Left renal cortex interstitium (tissue), 4 donors: ENCODE measurements at places on chromosomes 5 and 9. TPM values are rescaled to one million over a fixed set of nuclear protein-coding genes. Genes with fewer than 3 reads are reported as not detected.

The IRX1 gene
- polyA plus RNA-seq, result 42.2 TPM

The FBXO10 gene
- polyA plus RNA-seq, result 14.1 TPM

The IL7R gene
- polyA plus RNA-seq, result 1.1 TPM

The SMIM33 gene
- not detected for polyA plus RNA-seq

The CMYA5 gene
- polyA plus RNA-seq, result 23.0 TPM

The EGR1 gene
- polyA plus RNA-seq, result 38.8 TPM

The DIPK1B gene
- polyA plus RNA-seq, result 28.5 TPM

DNA sequence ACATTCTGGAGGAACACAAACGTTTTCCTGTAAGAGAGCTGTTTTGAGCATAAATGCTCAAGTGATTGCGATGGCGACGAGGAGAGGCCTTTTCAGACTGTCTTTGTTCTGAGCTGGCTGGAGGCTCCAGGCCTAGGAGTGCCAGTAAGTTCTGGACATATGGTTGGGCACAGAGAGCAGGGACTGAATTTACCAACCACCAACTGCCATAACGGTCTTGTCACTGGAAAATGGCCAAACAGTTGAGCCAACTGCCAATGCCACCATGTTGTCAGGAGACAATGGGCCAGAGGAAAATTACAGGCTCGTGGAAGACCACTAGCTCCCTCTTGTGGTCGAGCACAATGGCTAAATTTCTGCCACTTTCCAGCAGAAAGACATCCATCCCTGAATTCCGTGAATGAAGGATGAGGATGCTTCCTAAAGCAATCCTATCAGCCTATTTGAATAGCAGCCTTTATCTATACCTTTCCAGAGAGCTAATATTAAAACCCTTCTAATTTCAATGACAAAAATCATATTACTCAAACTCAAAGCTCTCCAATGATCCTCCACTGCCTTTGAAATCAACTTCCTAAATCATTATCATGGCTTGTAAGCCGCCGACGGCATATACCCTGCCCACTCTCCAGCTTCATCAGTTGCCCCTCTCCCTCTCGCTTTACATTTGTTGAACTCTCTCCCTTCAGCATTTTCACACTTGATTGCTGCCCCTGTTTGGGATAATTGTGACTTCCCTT, 66.9 kb upstream of the GLIS3 start:
- no peak for DNase-seq

DNA sequence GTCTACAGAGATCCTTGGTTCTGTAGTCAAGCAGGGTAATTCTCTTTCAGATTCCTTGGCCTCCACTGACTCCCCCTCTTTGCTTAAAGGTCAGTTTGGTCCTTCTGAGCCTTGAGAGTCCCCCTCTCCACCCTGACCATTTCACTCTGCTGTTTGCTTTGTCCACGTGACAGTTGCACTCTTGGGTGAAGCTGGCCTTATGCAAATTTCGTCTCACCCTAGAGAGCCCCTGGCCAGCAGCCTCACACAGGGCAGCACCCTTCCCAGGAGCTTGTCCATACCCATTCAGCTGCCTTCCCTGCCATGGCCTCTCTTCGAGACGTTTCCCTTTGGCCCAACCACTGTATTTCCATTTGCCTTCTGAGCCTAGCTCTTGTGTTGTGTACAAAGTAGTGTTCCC, 63.7 kb downstream of the PRKACG start:
- DNase-seq, result no peak

The KCNN2 gene
- polyA plus RNA-seq, result 4.1 TPM

- DNase-seq, result no peak
These were observed 5.2 kb downstream of the LRRTM2 start for GRCh38 chr5:138869763-138870500.

DNA sequence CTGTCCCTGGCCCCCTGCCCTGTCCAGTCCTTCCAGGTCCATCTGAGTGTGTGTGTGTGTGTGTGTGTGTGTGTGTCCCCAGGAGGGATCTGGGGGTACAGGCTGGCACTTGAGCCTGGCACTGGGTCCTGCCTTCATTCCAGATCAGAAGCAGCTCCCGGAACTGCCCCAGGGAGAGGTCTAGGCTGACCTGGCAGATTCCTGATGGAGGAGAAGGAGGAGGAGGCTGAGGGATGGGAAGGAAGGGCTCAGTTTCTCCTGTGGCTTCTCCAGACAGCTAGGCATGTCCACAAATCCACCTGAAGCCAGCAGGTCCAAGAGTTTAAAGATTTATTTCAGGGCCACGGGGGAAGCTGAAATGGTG, 328 bp downstream of the NDST1 start:
- no peak for DNase-seq

The ANKRD31 gene
- 0.52 TPM for polyA plus RNA-seq

GRCh38 chr9:38388283-38389223, 3.9 kb upstream of the ALDH1B1 start:
- no peak for DNase-seq

DNA sequence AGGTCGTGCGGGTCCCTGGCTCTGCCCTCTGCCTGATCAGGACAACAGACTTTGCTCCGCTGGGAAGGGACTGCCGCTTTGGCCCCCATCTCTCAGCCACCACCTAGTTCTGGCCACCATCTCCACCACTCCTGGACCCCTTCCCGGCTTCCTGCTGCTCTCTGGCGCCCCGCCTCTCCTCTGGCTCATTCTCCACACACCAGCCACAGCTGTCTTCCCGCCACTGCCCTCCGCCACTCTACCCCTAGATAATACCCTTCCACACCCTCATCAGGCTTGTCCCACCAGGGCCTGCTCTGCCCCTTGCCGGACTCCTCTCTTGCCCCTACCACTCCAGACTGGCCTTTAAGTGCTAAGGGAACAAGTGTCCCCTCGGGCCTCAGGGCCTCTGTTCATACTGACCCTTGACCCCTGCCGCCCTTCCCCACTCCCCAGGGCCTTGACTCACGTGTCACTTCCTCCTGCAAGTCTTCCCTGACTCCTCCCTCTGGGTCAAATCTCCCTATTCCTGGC, 3.0 kb upstream of the CDX1 start:
- DNase-seq, result no peak

The SPATA31D4 gene
- polyA plus RNA-seq, result not detected

The UCK1 gene
- 40.5 TPM for polyA plus RNA-seq

DNA sequence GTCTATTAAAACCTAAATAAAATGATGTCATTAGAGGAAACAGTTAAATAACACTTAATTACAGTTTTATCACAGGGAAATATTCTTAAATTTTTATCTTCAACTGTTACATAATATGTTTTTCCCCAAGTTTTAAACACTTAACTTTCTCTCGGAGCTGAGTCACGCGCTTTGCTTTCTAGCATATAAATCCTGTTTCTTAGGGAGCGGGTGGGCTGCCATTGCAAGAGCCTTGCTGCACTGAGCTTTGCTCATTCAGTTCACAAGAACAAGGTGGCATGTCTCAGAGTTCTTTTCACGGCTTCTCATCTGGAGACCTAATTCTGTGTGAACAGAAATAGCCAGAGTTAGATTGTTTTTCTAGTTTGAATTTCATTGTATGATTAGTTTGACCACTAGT, 166.1 kb downstream of the ZSWIM6 start:
- DNase-seq, result no peak

- no peak for DNase-seq
These were observed 667.3 kb upstream of the CDH9 start for GRCh38 chr5:27705661-27706060.

The LRRC70 gene
- 5.2 TPM for polyA plus RNA-seq

DNA sequence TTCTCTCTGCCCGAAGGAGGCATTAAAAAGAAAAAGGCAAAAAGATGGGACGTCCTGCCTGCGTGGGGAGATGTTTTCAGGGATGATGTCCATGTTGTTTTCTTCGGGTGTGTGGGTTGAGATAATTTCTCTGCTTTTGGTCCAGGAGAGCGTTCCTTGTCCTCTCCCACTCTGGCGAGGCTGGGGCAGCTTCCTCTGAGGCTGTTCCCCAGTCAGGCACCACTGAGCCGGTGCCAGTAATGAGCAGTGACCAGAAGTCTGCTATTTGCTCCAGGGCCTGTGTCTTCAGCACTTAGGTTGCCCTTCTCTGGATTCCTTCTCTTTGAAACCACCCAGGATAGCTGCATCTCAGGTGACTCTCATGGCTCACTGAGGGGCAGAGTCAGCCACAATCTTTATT, 71.5 kb downstream of the ACER2 start:
- DNase-seq, result no peak

DNA sequence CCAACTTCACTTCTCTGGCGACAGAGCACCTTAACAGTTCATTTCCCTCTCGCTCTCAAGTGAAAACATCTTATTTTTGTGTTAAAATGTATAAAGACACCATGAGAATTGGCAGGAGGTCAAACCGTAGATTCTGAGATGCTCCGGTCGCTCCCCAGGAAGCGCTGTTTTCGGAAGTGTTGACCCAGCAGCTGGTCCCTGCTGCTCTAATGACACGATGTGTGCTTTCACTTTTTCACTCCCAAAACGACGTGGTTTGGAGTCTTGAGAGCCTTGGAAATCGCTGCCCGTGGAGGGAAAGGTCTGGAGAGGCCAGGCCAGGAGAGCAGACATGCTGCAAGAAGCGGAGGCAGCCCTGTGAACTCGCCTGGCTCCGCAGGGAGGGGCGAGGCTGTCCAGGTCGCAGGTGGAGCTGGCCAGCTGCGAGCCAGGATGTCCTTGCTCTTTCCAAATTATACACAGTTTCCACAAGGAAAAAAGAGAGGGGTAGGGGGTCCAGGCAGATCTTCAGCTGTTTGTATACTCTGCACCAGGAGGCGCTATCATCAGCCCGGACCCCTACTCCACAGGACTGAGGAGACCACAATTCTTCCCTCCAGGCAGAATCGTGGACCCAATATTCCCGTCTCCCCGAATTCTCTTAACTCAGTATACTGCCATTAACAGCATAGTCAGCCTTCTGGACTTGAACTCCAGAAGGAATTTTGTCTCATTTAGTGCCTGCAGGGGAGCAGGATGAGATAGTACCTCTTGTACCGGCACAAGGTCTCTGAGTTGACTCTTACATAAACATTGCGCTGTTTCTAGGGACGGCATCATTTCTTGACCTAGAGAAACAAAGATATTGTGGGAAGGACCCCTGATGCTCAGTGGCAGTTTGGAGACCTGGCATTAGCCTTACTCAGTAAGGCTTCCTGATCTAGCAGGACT, 248.6 kb upstream of the ANKRD55 start:
- peak; percentile 69 for DNase-seq

GRCh38 chr5:146048994-146049703, 56.2 kb downstream of the PLAC8L1 start:
- DNase-seq, result peak; percentile 42

GRCh38 chr5:172525996-172526360, 71.7 kb upstream of the SH3PXD2B start:
- no peak for DNase-seq

DNA sequence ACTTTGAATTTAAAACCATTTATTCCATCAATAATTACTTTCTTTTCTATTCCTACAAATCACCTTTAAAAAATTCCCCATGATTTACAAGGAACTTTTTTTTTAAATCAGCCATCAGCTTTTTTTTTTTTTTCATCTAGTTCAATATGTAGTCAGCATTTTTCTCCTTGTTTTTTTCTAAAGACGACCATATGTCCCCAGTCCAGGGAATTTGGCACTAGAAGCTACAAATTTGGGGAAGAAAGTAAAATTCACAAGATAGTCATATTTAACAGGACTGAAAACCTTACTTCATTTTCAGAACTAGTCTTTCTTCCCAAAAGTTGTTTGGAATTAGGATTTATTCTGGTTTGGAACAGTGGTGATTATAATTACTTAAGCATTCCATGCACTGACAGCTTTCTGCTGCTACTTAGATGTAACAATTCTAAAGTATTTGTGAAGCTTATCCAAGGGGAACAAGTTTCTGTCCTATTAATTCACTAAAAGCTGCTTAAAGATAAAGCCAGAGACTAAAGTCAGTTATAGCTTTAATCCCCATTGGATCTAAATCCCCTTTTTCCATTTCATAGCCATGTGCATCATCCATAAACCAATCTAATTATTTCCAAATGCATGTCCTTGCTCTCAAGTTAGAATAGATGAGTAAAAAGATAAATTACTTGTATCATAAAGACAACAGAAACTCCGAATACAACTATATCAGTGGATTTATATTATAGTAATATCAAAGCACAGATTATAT, 7.4 kb upstream of the SNCAIP start:
- DNase-seq, result no peak

The PTPN3 gene
- 51.6 TPM for polyA plus RNA-seq

The HTR4 gene
- 0.11 TPM for polyA plus RNA-seq

DNA sequence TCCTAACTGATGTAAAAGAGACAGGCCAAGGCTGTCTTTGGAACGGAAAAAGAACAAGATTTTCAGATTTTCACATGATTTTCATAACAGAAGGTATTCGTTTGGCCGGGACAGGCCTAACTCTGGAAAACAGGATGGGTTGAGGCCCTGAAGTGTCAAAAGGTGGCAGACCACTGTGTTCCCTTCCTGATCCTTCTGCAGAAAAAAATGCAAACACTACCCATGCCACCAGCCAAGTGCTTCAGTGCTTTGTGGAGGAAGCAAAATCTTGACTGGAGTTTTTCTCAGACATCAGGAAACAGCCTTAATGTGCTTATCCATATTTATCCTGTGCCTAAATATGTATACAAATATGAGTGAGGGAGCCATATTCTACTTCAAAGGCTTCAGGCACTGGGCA, 113.5 kb upstream of the IL6ST start:
- no peak for DNase-seq

The IFNK gene
- polyA plus RNA-seq, result not detected

DNA sequence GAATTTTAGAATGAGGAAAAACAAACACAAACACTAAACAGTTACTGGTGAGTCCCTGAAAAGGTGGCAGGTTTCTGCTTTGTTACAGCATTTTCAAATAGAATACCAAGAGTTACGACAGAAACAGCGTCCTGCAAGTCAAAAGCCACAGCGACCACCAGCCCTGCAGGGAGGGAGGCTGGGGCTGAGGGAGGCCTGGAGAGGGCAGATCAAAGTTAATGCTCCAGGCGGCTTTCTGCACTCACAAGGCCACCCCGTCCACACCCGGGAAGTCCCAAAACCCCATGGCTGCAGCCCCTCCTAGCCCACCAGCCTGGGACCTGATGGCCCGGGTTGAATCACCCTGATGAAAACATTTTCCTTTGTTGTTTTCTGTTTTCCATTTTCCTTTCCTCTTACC, 29.3 kb downstream of the COL23A1 start:
- DNase-seq, result no peak

DNA sequence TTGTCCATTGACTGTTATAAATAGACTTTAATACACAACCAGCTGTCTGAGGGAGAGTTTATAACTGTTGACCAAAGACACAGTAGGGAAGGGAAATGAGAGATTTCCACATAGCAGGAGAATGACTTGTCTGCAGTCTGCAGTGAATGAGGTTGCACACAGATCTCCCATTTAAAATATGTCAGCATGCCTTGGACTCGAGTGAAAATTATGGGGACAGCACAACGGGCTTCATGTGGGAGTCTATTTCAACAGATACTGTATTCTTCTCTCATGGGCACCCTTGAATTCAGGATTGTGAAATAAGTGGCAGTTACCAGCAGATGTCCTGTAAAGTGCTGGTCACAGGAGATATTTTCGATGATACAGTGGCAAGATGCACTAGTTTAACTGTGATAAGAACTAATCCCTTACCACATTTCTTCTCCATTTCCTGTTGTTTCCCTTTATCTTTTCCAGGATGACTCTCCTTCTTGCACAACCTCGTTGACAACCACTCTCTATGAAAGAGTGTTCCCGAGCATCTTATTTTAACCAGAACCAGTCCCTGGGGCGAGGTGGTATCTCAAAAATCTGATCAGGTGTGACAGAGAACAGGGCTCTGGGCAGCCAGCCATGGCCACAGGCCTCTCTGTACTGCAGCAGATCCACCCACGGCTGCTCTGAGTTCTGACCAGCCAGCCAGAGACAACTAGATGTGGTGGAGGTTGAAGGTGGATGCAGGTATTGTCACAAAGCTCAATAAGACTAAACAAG, 51.5 kb upstream of the MAP3K1 start:
- no peak for DNase-seq

GRCh38 chr5:169527066-169527465, 56.5 kb upstream of the SPDL1 start:
- DNase-seq, result no peak
